ENCODE measurements at places on chromosomes 3 and 15. TPM values are rescaled to one million over a fixed set of nuclear protein-coding genes. Genes with fewer than 3 reads are reported as not detected.

- no peak for DNase-seq
Observed at GRCh38 chr3:172777901-172778300, 27.4 kb downstream of the ECT2 start.

The DPPA4 gene
- total RNA-seq: not detected

GRCh38 chr15:84904419-84904818 is 20.0 kb downstream of the SLC28A1 start:
- DNase-seq: no peak

The ALAS1 gene
- 28.5 TPM for total RNA-seq

The SPATA12 gene
- total RNA-seq: not detected

The SMCO1 gene
- total RNA-seq: not detected

DNA sequence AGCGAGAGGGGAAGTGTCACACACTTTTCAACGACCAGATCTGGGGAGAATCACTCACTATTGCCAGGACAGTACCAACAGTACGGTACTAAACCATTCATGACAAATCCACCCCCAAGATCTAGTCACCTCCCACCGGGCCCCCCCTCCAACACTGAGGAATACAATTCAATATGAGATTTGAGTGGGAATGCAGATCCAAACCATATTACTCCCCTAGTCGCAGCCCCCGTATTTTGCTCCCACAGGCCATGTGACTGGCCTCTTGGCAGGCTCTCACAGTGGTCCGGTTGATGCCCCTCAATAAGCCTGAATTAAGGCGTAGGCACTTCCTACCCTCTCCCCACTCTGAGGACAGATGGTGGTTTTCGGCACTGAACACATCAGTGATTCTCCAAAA is 45.4 kb upstream of the PYDC2 start:
- no peak for DNase-seq

The FRMD5 gene
- total RNA-seq: 0.37 TPM
